ENCODE measurements at places on chromosomes 3 and 15.

GRCh38 chr3:124115956-124116355 lies 124.0 kb upstream of the ROPN1 start:
- DNase-seq, result no peak

DNA sequence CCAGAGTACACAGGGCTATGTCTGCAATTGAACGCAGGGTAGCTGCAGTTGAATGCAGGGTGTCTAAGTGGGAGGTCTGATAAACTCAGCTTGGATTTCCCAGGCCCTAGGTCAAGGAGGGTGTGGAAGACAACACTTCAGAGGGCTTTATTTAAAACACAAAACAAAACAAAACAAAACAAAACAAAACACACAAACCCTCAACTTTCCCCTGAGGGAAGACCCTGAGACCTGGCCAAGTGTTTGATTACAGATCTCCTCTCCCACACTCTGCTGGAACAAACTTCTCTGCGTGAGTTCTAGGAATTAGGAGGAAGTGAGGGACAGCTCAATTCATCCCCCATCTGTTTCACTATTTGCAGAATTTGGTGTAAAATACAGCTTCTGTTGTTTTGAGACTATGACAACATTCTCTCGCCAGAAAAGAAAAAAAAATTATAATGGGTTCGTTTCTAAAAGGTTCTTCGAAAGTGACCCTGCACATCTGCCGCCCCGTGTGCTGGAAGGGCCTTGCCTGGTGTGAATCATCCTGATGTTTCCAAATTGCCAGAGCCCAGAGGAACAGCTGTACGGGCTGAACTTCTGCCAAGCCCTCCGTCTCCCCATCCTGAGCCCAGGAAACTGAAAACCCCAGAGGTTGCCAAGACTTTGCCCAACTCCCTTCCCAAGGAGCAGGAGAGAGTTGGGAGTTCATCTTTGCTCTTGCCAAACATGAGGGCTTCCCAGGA lies 73.3 kb upstream of the RAD18 start:
- DNase-seq, result peak; percentile 6

- no peak for DNase-seq
Measured at GRCh38 chr3:191518861-191519260, 57.9 kb downstream of the PYDC2 start.

DNA sequence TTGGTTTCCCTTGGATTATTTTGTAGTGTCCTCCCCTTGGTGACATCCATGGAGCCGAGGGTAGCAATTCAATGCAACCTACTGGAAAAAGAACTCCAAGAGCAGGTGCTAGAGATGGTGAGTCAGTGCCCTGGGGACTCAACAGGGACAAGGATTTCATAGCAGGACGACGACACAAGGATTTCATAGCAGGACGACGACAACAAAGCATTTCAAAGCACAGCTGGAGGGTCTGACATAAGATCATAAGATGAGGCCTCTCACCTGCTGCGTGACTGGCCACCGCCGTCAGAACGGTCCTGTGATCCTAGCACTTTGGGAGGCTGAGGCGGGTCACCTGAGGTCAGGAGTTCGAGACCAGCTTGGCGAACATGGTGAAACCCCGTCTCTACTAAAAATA lies 22.5 kb downstream of the NRROS start:
- DNase-seq, result no peak

GRCh38 chr15:74573987-74574386 lies 33.0 kb downstream of the ARID3B start:
- no peak for DNase-seq
